Type B pancreatic cell (in vitro differentiated cells): ENCODE measurements at places on chromosomes 5 and 9. TPM values are rescaled to one million over a fixed set of nuclear protein-coding genes. Genes with fewer than 3 reads are reported as not detected.

DNA sequence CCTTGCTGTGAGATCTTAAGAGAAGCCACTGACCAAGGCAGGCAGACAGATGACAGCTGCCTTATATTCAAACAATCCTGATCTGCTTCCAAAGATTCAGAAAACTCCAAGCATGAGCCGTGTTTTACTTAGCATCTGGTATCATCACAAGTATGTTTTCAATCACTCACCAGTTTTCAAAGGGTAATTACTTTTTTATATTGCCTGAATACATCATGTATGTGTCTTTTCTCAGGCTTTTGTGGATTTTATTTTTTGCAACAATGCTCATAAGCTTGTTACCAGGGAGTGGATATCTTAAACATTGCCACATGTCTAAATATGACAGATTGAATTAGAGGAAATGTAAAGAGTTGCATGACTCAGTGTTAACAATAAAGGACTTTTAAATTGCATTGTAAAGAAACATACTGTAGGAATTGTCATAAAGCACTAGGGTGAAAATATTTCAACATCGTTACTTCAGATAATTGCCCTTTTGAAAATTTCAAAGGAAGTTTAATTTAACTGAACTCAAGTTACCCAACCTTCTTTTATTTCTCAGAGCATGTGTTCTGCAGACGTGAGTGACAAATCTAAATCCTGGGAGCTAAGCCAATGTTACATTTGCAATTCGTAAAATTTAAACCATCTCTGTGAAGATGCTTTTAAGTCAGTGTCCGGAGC lies 326.1 kb downstream of the PLK2 start:
- no peaks in the 10 kb centered on the region for H3K36me3 ChIP-seq
- peaks cover 10% of the 10 kb centered on the region for H3K4me1 ChIP-seq
- DNase-seq = no peak

Gene SLC4A9
- 0.17 TPM in 1 of 2 replicates, not detected in the other for total RNA-seq

GRCh38 chr5:63794296-63794695 lies 167.9 kb downstream of the HTR1A start:
- H3K27ac ChIP-seq = no peak overlapping the region
- DNase-seq = no peak
- no peak overlapping the region for H3K4me3 ChIP-seq
- no peaks in the 10 kb centered on the region for H3K36me3 ChIP-seq

Gene HAVCR2
- total RNA-seq = 0.10 and 0.29 TPM in 2 replicates

Gene PPP3R2
- 0.07 and 0.22 TPM in 2 replicates for total RNA-seq

DNA sequence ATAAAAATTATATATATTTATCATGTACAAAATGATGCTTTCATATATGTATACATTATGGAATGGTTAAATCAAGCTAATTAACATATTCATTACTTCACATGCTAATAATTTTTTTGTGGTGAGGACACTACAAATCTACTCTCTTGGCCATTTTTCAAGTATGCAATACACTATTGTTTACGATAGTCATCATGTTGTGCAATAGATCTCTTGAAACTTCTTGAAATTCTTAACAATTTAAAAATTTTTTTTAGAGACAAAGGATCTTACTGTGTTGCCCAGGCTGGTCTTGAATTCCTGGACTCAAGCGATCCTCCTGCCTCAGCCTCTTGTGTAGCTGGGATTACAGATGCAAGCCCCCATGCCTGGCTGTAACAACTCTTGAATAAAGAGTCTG lies 45.2 kb upstream of the SHOC1 start:
- H3K36me3 ChIP-seq = no peaks in the 10 kb centered on the region
- no peaks in the 10 kb centered on the region for H3K4me1 ChIP-seq
- DNase-seq = no peak
- no peak overlapping the region for H3K4me3 ChIP-seq
- no peak overlapping the region for H3K27ac ChIP-seq

Gene GABRA1
- 1.8 and 12.3 TPM in 2 replicates for total RNA-seq
